ENCODE measurements at places on chromosomes 7 and 10. TPM values are rescaled to one million over a fixed set of nuclear protein-coding genes. Genes with fewer than 3 reads are reported as not detected.
A peak's percentile ranks its signal among the peaks of the same experiment; 100 is the strongest.

- no peak overlapping the region for H3K4me3 ChIP-seq
- no peak overlapping the region for H3K27ac ChIP-seq
- H3K36me3 ChIP-seq = no peaks in the 10 kb centered on the region
- no peak for DNase-seq
- H3K27me3 ChIP-seq = no peaks in the 10 kb centered on the region
- H3K4me1 ChIP-seq = no peaks in the 10 kb centered on the region
These were observed 46.2 kb upstream of the SLC39A12 start for GRCh38 chr10:17905491-17905890.

DNA sequence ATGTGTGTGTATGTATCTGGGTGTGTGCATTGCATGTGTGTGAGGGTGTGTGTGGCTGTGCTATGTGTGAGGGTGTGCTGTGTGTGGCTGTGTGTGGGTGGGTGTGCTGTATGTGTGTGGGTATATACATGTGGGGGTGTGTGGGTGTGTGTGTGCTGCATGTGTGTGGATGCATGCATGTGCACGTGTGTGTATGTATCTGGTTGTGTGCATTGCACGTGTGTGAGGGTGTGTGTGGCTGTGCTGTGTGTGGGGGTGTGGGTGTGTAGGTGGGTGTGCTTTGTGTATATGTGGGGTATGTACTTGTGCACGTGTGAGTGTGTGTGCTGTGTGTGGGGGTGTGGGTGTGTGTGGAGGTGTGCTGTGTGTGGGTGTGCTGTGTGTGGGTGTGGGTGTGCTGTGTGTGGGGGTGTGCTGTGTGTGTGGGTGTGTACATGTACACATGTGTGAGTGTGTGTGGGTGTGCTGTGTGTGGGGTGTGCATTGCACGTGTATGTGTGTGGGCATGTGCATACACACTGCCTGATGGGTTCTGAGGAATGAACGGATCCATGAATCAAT, 579.8 kb downstream of the PTPRN2 start:
- H3K4me3 ChIP-seq = no peak overlapping the region
- H3K36me3 ChIP-seq = no peaks in the 10 kb centered on the region
- H3K27ac ChIP-seq = no peak overlapping the region
- no peak for DNase-seq
- H3K27me3 ChIP-seq = no peaks in the 10 kb centered on the region
- H3K4me1 ChIP-seq = no peaks in the 10 kb centered on the region

GRCh38 chr10:131019696-131020095, 291.8 kb downstream of the TCERG1L start:
- no peaks in the 10 kb centered on the region for H3K36me3 ChIP-seq
- no peak for DNase-seq
- no peaks in the 10 kb centered on the region for H3K27me3 ChIP-seq
- no peak overlapping the region for H3K27ac ChIP-seq
- no peak overlapping the region for H3K4me3 ChIP-seq

GPR26 gene
- not detected for total RNA-seq

BTBD16 gene
- not detected for total RNA-seq

CPA2 gene
- not detected for total RNA-seq

GRCh38 chr10:63467841-63468240, 2.1 kb upstream of the JMJD1C start:
- H3K4me1 ChIP-seq = no peaks in the 10 kb centered on the region
- DNase-seq = no peak
- no peaks in the 10 kb centered on the region for H3K27me3 ChIP-seq
- H3K36me3 ChIP-seq = no peaks in the 10 kb centered on the region
- H3K4me3 ChIP-seq = no peak overlapping the region

- no peaks in the 10 kb centered on the region for H3K27me3 ChIP-seq
- H3K27ac ChIP-seq = no peak overlapping the region
- no peak for DNase-seq
- no peak overlapping the region for H3K4me3 ChIP-seq
- no peaks in the 10 kb centered on the region for H3K4me1 ChIP-seq
These were observed 43.9 kb downstream of the HBP1 start for GRCh38 chr7:107212725-107213124.

ZNF365 gene
- 0.24 TPM for total RNA-seq

DNA sequence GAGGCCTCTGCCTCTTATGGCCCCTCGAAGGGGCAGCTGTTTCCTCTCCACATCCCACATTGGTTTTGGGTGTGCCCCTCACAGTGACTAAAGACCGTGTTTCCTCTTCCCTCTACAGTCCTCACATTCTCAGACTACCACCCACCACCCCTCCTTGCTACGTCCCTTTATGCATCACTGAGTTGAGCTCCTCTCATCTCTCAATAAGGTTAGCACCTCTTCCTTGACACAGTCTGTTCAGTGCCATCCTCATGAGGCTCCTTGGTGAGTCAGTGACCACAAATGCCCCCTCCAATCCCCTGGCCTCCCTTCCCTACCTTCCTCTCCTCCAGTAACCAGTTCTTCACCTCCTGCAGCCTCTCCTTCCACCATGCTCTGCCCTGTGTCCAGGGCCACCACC, 239.1 kb upstream of the MYO3A start:
- no peak for DNase-seq
- H3K27me3 ChIP-seq = no peaks in the 10 kb centered on the region
- no peaks in the 10 kb centered on the region for H3K36me3 ChIP-seq
- no peak overlapping the region for H3K27ac ChIP-seq

KIFBP gene
- total RNA-seq = 18.1 TPM

FAM25G gene
- total RNA-seq = not detected

TMEM140 gene
- total RNA-seq = 17.8 TPM

PAX4 gene
- not detected for total RNA-seq

- no peaks in the 10 kb centered on the region for H3K4me1 ChIP-seq
- no peak for DNase-seq
- no peak overlapping the region for H3K4me3 ChIP-seq
- no peaks in the 10 kb centered on the region for H3K36me3 ChIP-seq
- H3K27ac ChIP-seq = no peak overlapping the region
These were observed 160.4 kb downstream of the KIF20B start for GRCh38 chr10:89861584-89862301.

DNA sequence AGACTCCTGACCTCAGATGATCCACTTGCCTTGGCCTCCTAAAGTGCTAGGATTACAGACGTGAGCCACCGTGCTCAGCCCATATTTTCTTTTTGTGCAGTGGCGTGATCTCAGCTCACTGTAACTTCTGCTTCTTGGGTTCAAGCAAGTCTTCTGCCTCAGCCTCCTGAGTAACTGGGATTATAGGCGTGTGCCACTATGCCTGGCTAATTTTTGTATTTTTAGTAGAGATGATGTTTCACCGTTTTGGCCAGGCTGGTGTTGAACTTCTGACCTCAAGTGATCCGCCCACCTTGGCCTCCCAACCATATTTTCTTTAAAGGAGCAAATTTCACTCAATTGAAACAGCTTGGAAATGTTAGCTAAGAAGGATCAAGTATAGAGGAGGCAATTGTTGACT, 16.5 kb downstream of the GBF1 start:
- H3K4me1 ChIP-seq = no peaks in the 10 kb centered on the region
- no peaks in the 10 kb centered on the region for H3K27me3 ChIP-seq
- H3K4me3 ChIP-seq = no peak overlapping the region
- H3K27ac ChIP-seq = no peak overlapping the region
- no peak for DNase-seq

DNA sequence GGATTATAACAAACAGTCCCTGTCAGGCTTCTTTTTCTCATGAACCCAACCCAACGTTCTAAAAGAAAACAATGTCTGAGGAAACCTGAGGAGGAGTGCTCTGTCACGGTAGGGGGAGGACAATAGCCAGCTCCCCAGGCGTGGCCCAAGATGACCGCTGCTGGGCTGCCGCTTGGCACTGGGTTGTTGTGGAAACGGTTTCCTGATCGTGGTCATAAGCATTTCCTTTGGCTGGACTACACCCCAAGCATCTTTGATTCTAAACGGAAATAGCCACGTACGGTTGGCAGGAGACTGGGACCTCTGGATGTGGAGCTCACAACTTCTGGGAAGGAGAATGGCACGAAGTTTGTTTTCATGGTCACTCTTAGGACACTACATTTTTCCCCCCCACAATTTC, 30.4 kb upstream of the DMBT1 start:
- no peak overlapping the region for H3K27ac ChIP-seq
- H3K4me3 ChIP-seq = no peak overlapping the region
- H3K27me3 ChIP-seq = no peaks in the 10 kb centered on the region
- H3K4me1 ChIP-seq = no peaks in the 10 kb centered on the region
- DNase-seq = no peak

DNA sequence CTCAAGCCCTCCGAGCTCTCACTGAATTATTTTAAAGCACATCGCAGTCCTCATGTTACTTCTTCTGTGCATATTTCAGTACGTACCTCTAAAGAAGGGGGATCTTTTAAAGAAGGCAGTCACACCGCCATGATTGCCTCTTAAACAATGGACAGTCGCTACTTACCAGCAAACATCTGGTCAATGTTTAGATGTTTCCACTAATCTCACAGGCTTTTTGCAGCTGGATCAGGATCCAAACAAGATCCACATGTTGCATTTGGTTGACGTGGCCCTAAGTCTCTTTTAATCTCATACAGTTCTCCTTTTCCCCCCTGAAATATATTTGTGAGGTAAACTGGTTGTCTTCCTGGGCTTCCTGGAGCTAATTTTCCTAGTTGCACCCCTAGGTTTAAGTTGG, 50.0 kb downstream of the PRF1 start:
- H3K36me3 ChIP-seq = no peaks in the 10 kb centered on the region
- H3K4me3 ChIP-seq = no peak overlapping the region
- H3K27me3 ChIP-seq = no peaks in the 10 kb centered on the region
- H3K4me1 ChIP-seq = no peaks in the 10 kb centered on the region
- DNase-seq = no peak

HGF gene
- not detected for total RNA-seq

DNA sequence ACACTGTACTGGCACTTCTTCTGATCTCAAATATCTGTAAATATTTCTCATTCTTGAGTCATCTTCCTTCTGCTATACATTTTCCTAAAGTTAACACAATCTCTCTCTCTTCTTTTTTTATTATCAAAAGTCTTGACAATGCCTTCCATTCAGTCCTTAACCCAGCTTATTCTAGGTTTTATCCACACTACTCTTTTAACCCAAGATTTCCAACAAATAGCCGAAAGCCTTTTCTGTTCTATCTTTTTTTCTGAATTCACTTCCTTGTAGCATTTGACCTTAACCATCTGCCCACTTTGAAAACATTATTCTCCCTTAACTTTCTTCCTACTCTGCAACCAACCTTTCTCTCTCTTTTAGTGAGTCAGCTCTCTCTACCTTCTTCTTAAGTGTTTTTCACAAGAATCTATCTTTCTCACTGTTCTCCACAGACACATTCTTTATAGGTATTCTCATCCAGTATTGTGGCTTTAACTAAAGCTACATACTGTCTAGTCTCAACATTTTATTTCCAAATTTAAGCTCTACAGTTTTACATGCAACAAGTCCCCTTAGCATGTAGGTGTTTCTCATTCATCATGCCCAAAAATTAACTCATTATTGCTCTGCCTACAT, 915.6 kb downstream of the KCNMA1 start:
- no peaks in the 10 kb centered on the region for H3K36me3 ChIP-seq
- DNase-seq = no peak
- no peak overlapping the region for H3K27ac ChIP-seq
- H3K4me3 ChIP-seq = no peak overlapping the region

TCAF2 gene
- total RNA-seq = 20.3 TPM

DNA sequence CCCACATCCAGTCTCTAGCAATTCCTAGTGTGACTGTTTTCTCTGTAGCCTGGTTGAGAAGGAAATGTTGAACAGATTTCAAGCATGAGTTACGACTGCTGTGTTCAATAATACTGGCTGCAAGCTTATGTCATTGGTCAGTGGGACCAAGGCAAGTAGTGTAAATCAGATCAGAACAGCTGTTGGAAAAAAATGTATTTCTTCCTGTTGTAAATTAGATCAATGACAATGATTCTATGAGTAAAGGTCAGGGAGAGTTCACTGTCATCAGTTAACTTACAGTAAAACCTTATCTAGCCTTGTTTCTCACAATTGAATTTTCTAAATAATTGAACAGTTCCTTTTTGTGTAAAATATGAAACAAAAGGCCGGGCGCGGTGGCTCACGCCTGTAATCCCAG, 6.7 kb downstream of the OTUD1 start:
- no peaks in the 10 kb centered on the region for H3K36me3 ChIP-seq
- no peak overlapping the region for H3K27ac ChIP-seq
- H3K4me1 ChIP-seq = peaks cover 26% of the 10 kb centered on the region
- DNase-seq = no peak
- H3K27me3 ChIP-seq = no peaks in the 10 kb centered on the region
- no peak overlapping the region for H3K4me3 ChIP-seq

GRCh38 chr10:126290232-126290631, 98.0 kb downstream of the ADAM12 start:
- no peaks in the 10 kb centered on the region for H3K36me3 ChIP-seq
- H3K4me3 ChIP-seq = no peak overlapping the region
- no peak for DNase-seq
- no peaks in the 10 kb centered on the region for H3K27me3 ChIP-seq

GRCh38 chr10:8133146-8133545, 78.7 kb downstream of the GATA3 start:
- H3K4me3 ChIP-seq = no peak overlapping the region
- no peaks in the 10 kb centered on the region for H3K27me3 ChIP-seq
- no peaks in the 10 kb centered on the region for H3K36me3 ChIP-seq
- peaks cover 3% of the 10 kb centered on the region for H3K4me1 ChIP-seq
- no peak overlapping the region for H3K27ac ChIP-seq
- no peak for DNase-seq

RAPGEF5 gene
- total RNA-seq = not detected

- H3K4me1 ChIP-seq = no peaks in the 10 kb centered on the region
- H3K27me3 ChIP-seq = no peaks in the 10 kb centered on the region
- no peak overlapping the region for H3K27ac ChIP-seq
- H3K36me3 ChIP-seq = no peaks in the 10 kb centered on the region
- no peak overlapping the region for H3K4me3 ChIP-seq
These were observed 21.9 kb downstream of the DPY19L1 start for GRCh38 chr7:35015346-35015859.

GRCh38 chr7:4792537-4793126, 17.2 kb downstream of the AP5Z1 start:
- peak; percentile 48 for DNase-seq
- no peaks in the 10 kb centered on the region for H3K27me3 ChIP-seq
- peaks cover 43% of the 10 kb centered on the region for H3K36me3 ChIP-seq
- H3K27ac ChIP-seq = peak overlapping the region; percentile 44

CNTNAP2 gene
- 0.48 TPM for total RNA-seq

PILRA gene
- total RNA-seq = 14.3 TPM

DNA sequence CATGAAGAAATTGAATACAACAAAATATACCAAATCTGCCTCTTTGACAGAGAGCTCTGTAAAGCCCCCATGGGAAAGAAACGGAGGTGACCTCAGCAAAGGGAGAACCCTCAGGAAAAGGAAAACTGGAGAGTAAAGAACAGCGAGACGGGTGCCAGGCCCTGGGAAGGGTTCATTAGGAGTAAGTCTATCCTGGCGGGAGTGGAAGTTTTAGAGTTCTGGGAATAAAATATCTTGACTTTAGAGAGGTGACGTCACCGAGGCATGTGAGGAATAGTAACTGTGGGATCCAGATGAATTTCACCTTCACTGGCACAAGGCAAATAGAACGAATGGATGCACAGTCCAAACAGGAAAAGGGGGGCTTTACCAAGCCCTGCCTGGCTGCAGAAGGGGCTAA, 362.8 kb upstream of the IGFBP3 start:
- H3K27ac ChIP-seq = no peak overlapping the region
- DNase-seq = no peak
- no peaks in the 10 kb centered on the region for H3K4me1 ChIP-seq

Measured in naive thymus-derived CD4-positive, alpha-beta T cell (primary cell).